Bone marrow (tissue), 2 donors: ENCODE measurements at places on chromosomes 6 and 20.

DNA sequence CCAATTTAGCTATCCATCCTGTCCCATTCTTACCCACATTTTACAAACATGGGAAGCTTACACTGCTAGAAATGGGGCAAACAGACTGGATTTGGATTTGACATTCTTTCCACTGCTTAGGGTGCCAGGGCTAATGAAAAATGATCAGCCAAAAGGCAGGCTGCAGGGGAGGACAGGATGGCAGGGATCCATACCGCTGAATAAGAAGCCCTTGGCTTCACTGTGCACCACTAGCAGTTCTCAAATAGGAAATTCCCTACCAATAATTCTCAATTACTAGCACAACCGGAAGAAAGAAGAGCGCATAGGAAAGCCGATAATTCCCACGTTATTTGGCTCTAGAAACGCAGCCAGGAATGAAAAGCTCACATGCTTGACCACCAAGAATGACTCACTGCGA lies 73.1 kb downstream of the NDUFAF5 start:
- DNase-seq: no peak

DNA sequence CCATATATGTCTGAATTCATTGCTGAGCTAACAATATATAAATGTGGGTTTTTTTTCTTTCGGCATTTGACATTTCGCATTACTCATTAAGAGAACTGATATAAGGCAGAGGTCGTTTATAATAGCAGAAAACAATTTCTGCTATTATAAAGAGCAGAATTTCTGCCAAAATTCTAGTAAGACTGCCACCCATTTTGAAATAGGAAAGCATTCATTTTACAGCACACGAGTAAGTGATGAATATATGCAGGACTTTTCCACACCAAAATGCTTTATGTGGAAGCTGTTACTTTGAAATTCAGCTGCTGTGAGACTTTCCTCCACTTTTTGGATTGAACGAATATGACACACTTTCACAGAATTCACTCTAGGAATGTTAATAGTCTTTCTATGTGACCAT lies 610.9 kb upstream of the MAN1A1 start:
- no peak for DNase-seq

DNA sequence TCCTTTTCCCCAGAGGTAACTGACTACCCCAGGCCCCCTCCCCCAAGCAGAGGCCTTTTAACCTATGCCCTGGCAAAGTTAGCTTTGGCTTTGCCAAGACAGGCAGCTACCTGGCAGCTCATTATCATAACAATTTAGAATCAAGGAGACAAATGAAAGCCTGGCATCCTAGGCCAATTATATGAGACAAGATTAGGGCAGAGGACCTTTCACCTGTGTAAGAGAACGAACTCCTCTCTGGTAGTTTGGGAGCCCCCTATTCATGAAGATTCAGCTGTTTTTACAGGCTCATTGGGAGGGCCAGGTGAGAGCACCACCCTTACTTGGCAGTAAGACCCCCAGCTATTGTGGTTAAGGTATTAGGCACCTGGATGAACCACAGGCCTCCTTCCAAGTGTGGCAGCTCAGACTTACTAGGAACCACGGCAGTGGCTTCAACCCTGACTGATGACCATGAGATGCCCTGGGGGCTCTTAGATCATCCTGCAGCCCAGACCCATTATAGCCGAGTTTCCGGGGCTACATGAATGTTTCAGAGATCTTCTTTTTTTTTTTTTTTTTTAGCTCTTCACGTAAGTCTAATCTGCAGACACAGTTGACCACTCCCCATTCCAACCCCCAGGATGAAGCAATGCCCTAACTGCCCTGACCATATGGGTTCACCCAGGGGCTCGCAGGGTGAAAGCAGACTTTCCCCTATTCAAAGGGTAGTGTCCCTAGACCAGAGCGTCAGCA lies 56.2 kb downstream of the RAB44 start:
- no peak for DNase-seq

GRCh38 chr6:147641511-147641910 lies 133.0 kb downstream of the SAMD5 start:
- DNase-seq: no peak

- DNase-seq: no peak
Observed at GRCh38 chr6:105596284-105596755, 193.4 kb upstream of the PREP start.

DNA sequence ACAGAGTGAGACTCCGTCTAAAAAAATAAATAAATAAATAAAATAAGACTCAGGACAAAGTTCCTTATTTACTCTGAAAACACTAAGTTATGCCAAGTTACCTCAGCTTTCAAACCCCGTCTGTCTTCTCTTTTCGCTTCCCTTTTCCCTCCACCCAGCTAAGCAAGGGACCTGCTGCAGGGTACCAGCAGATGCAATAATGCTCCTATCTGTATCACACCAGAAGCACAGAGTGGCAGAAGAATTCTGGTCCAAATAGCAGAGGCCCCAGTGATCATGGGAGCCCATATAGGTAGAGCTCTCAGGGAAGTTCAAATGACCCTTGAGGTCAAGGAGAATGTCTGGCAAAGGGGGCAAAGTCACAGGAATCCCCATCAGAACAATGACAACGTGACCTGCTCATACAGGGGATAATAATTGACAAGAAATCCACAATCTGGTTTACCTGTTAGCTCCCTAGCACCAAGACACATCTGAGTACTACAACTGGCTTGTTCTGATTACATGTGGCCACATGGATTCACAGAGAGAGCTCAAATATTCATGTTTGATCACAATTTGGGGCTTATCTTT lies 8.7 kb downstream of the GCM1 start:
- no peak for DNase-seq
